ENCODE measurements at places on chromosomes 3 and 15.

DNA sequence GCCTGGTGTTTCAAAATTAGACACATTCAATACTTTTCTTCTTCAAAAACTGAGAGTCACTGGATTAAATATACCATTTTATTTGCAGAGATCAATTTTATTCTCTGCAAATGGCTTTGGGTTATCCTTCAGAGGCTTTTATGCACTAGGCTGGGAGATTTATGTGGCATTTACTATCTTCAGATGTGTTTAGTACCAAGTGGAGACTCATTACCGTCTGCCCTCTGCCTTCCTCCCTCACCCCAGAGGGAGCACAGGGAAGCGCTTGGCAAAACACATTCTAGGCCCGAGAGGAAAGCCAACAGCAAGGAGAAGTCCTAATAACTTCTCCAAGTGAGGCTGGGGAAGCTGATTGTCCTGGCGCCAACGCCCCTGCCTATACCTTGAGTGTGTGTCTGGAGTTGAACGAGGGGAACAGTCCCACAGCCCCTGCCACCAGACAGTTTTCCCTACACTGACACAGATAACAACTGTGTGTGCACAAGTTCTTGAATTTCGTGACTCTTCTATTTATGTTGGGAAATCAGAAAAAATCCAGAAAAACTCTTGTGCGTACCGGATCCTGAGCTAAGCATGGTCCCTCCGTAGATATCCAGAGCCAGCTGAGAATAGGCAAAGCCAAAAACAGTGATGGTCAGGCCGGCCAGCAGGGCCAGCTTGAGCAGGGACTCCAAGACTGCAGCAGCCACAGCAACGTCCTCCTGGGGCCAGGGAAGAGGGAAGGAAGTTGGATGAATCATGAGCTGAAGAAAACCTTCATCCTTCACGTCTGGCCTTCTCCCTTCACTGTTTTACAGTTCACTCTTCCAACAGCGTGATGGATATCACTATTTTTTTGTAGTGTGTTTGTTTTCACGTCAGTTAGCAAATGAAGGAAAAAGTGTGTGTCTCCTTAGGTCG is 26.6 kb downstream of the RFT1 start:
- DNase-seq: no peak

- DNase-seq: no peak
These were observed 29.3 kb downstream of the TMEM41A start for GRCh38 chr3:185469542-185469941.

GRCh38 chr15:65072027-65072426 is 4.2 kb upstream of the RASL12 start:
- no peak for DNase-seq

DNA sequence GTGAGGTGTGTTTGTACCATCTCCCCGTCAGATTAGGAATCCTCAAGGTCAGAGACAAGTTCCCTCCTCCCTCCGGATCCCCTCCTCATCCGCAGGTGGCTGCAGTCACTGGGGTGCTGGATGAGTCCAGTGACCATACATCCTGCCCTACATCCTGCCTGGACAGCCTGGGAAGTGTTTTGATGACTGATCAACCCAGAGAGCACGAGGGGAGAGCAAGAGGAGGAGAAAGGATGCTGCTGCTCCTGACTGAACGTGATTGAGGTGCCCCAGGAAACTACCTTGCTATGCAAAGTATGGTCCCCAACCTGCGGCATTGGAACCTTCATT is 65.1 kb downstream of the SLC12A8 start:
- no peak for DNase-seq

DNA sequence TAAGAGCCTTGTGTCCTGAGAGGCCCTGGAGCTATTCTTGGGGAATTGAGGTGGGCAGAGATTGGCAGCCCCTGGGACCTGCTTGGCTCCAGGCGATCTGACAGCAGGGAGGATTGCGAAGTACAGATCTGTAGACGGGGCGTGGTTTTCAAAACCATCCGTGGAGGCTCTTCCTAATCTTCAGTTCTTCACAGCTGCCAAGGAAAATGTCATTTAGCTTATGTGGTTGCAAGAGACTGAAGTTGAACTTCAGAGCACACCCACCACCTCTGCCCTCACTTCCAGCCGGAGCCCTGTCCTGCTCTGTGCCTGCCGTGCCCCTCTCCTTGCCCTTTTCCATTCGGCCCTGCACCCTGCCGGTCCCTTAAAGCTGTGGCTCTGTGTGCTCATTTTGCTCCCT is 12.9 kb downstream of the NISCH start:
- no peak for DNase-seq

GRCh38 chr3:18609187-18609586 is 184.0 kb upstream of the SATB1 start:
- DNase-seq: no peak

Measured in activated CD8-positive, alpha-beta memory T cell treated with anti-CD3 and anti-CD28 coated beads, Interleukin-2, amount 10 ng/mL, durations not matched to agents 7 days and 5 days (primary cell).